ENCODE measurements at places on chromosomes 12 and 14. TPM values are rescaled to one million over a fixed set of nuclear protein-coding genes. Genes with fewer than 3 reads are reported as not detected.

Gene RPS6KA5
- total RNA-seq: 8.5 TPM

Gene KRT1
- total RNA-seq: not detected

Gene AQP2
- not detected for total RNA-seq

Gene SERPINA5
- not detected for total RNA-seq

Gene DPF3
- total RNA-seq: 4.4 TPM

Gene CPSF6
- total RNA-seq: 43.4 TPM

Gene LHX5
- not detected for total RNA-seq

Gene TMPRSS12
- total RNA-seq: not detected

Gene TAS2R7
- total RNA-seq: 0.14 TPM

Gene NINJ2
- 1.4 TPM for total RNA-seq

Gene HCAR3
- total RNA-seq: not detected

Gene ORMDL2
- 22.2 TPM for total RNA-seq

Gene BTG1
- 25.6 TPM for total RNA-seq

Gene ZC2HC1C
- total RNA-seq: 2.0 TPM

Gene LRRK2
- total RNA-seq: 3.6 TPM

Gene SIX6
- total RNA-seq: not detected

Measured in thoracic aorta endothelial cell (primary cell).